ENCODE measurements at places on chromosomes 4 and X. TPM values are rescaled to one million over a fixed set of nuclear protein-coding genes. Genes with fewer than 3 reads are reported as not detected.
A peak's percentile ranks its signal among the peaks of the same experiment; 100 is the strongest.

GRCh38 chr4:115906428-115906827 lies 793.0 kb upstream of the NDST4 start:
- no peak for DNase-seq

DNA sequence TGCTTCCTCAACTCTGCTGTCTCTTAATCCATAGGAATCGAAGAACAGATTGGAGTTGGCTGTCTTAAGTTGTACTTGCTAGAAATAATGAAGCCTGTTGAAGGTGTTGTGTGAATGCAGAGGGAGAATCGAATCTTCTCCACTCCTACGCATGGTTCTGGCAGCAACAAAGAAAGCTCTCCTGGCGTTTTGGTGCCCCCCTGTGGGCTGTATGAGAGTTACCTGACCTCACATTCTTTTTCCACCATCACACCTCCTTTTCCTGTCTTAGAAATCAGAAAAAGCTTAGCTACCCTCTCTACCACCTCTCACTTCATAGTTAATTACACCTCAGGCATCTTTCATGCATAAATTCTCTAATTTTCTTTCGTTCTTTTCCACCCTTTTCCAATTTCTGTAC lies 16.3 kb downstream of the KLF8 start:
- DNase-seq: peak; percentile 63

DNA sequence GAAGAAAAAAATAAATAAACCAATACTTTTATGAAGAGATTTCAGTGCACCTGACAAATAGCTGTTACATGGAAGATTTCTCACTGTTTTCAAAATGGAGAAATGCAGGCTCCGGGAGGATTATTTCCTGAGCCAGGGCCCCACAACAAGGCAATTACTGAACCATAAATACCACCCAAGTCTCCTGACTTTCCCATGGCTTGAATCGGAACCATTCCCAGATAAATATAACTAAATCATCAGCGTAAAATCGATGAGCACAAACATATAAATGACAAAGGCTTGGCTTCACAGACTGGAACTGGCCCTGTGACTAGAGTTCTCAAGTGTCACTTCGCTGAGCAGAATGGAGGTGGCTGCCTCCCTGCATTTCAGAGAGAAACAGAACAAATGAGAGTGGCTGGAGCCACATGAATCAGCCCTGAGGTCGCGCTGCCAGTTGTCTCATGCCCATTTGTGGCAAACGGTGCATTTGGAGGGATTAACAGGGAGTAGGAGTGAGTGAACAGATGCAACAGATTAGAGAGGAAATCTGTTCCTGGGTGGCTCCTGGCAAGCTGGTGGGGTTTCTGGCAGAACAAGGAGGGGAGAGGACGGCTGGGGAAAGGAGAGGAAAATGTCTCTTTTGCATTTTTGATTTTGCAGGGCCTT lies 57.3 kb upstream of the STIM2 start:
- DNase-seq: no peak

- DNase-seq: no peak
Observed at GRCh38 chrX:27968352-27968751, 12.9 kb downstream of the DCAF8L1 start.

- peak; percentile 69 for DNase-seq
Observed at GRCh38 chr4:40199179-40199670, 2.4 kb downstream of the RHOH start.

DNA sequence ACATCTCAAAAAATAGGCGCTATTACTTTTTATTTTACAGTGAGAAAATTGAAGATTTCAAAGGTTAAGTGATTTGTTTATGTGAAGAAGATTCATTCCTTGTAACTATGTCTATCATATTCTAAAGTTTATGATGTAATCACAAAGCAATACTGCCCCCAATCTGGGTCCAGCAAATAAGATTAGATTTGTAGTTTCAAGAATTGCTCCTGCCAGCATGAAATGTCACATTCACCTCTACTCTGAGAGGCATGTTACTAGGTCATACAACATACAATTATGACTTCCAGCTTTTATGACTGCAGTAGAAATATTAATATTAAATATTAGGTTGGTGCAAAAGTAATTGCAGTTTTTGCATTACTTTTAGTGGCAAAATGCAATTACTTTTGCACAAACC lies 976.2 kb downstream of the FSTL5 start:
- DNase-seq: no peak

- DNase-seq: no peak
Observed at GRCh38 chr4:110208419-110208818, 10.0 kb upstream of the ELOVL6 start.

- DNase-seq: peak; percentile 49
Observed at GRCh38 chr4:154743683-154744340, at the start of gene LRAT. LRAT (plus strand) TSS chr4:154744000; CDS start chr4:154744327, 327 bp downstream.

DNA sequence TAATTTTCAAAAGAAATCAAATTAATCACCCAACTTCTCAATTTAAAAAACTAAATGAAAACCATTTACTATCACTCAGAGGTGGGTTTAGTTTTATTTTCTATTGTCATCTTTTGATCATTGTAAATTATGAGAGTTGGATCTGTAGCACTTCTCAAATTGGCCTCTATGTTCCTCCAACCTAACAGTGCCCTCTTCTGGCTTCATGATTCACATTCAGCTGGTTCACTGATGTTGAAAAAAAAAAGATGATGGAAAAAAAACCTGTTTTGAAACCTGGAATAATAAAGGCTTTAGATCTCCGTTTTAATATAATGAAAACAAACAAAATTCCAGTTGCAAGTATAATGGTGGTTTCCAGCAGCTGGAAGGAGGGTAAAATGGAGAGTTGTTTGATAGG lies 2.4 kb upstream of the NBDY start:
- DNase-seq: peak; percentile 41

DNA sequence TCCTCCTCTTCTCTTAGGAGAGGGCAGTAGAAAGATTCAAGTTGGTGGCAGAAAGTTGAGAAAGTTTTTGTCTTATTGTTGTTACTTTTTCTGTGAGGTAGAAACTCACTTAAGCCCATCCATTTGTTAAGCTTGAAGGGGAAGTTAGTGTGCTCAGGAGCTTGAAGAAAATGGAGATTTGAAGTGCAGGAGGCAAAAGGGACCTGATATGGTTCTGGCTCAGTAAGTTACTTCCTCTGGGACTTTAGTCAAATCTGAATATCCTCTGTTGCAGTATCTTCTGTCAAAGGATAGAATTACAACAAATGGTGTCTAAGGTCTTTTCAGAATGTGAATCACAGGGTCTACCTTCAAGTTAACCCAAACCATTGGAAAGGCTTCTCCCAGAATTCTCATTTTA lies 46.2 kb downstream of the CXCL13 start:
- no peak for DNase-seq

DNA sequence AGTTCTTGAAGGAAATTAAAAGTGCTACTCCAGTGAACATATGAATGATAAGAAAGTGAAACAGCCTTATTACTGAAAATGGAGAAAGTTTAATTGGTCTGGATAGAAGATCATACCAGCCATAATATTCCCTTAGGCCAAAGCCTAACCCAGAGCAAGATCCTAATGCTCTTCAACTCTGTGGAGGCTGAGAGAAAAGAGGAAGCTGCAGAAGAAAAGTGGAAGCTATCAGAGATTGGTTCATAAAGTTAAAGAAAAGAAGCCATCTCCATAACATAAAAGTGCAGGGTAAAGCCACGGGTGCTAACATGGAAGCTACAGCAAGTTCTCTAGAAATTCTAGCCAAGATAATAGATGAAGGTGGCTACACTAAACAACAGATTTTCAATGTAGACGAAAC lies 85.5 kb upstream of the ATOH1 start:
- DNase-seq: no peak

DNA sequence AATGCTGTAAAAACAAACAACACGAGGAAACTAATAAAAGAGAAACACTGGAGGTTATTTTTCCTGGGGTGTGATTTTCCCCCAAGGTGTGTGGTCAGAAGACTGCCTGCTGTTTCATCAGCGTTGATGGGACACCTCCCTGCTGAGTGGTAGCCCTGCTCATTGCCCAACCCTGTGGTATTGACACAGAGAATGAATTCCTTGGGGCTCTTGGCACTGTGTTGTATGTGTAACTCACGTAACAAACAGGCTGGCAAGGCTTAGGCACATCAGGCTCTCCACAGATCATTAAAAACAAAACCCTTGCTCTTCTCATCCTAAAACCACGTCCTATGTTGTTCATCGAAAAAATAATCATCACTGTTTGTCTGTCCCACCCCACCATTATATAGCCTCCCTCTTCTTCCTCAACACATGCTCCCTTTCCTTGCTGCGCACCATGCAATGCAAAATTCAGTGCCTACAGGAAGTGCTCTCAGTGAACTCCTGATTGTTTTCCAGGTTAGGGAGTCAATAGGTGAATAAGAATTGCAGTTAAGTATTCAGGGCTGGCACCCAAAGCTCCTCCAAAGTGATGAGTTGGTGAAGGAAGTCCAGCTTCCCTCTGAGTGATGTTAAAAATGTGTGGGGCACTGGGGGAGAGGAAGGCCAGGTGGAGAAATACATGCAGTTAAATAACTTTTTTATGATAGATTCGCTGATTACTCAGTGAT lies 11.4 kb upstream of the PUDP start:
- no peak for DNase-seq

DNA sequence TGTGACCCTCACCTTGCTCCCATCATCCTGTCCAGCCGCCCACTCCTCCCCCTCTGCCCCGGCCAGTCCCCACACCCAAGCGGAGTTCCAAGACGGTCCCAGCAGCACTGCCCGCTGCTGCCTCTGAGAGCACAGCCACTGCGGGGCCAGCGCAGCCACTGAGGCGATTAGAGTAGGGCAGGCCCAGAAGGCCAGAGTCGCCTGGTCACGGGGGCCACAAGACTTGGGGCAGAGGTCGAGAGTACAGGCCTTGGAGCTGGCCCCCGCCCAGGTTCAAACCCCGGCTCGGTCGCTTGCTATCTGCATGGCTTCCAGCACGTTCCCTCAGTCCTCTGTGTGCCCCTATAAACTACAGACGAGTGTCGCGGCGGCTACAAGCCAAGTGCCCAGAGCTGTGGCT lies 53.2 kb upstream of the ADRA2C start:
- no peak for DNase-seq

- DNase-seq: no peak
Observed at GRCh38 chr4:171812665-171813525, at the start of gene GALNTL6. GALNTL6 (plus strand) TSS chr4:171813404.

ITIH6 gene
- not detected for total RNA-seq

ADGRG4 gene
- total RNA-seq: not detected

CXCL11 gene
- 0.40 TPM for total RNA-seq

RXFP1 gene
- total RNA-seq: not detected

ITGB1BP2 gene
- 6.3 TPM for total RNA-seq

SLC25A43 gene
- total RNA-seq: 8.9 TPM

GPR34 gene
- 0.67 TPM for total RNA-seq

P2RY8 gene
- 109 TPM for total RNA-seq

PCDH7 gene
- total RNA-seq: not detected

Measured in activated CD8-positive, alpha-beta memory T cell treated with anti-CD3 and anti-CD28 coated beads, Interleukin-2, amount 10 ng/mL, durations not matched to agents 7 days and 5 days (primary cell).